CD14-positive monocyte (primary cell): ENCODE measurements at places on chromosomes 12 and 14.

- no peak for DNase-seq
Observed at GRCh38 chr14:99650189-99650588, 5.3 kb downstream of the HHIPL1 start.

GRCh38 chr12:100248886-100249285 is 18.0 kb downstream of the DEPDC4 start:
- no peak for DNase-seq

GRCh38 chr12:3200032-3200617 is 122.9 kb downstream of the TSPAN9 start:
- no peak for DNase-seq

GRCh38 chr14:66045572-66046021 is 440.6 kb upstream of the CCDC196 start:
- no peak for DNase-seq

GRCh38 chr14:72683787-72684186 is 210.1 kb downstream of the DPF3 start:
- no peak for DNase-seq

- DNase-seq: no peak
Observed at GRCh38 chr12:103114296-103115055, 157.0 kb downstream of the ASCL1 start.

GRCh38 chr12:19616781-19617180 is 177.5 kb downstream of the AEBP2 start:
- no peak for DNase-seq

GRCh38 chr12:62933602-62934238 is 1.2 kb downstream of the PPM1H start:
- peak; percentile 23 for DNase-seq

DNA sequence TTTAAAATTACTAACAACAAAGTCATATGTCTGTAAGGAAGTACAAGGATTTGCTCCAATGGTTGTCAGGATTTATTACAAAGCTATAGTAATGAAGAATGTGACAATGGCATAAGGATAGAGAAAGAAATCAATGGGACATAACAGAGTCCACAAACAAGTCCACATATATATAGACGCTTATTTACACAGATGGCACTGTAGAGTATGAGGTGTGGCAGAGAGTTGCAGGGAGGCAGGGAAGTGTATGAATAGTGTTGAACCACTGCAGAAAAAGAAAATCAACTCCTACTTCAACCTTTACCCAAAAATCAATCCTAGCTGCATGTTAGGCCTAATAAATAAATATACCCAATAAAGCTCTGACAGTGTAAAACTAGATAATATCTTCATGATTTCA is 21.3 kb downstream of the SOS2 start:
- DNase-seq: no peak

- no peak for DNase-seq
Observed at GRCh38 chr14:74314576-74314975, 11.8 kb upstream of the ABCD4 start.

DNA sequence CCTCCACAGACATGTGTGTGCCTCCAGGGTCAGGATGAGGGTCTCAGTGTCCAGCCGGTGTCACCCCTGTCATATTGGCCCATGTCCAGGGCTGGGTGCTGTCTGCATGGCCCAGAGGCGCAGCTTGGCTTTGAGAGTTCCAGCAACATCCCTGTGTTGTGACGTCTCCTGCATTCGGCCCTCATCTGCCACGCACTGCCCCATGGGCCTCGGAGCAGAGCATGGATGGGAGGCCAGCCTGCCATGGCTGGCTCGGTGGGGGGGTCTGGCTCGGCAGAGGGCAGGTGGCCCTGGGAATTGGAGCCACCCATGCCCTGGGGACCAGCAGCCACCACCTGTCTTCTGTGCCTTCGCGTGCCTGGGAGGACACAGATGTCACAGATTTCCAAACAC is 10.8 kb upstream of the TEX22 start:
- DNase-seq: no peak

GRCh38 chr14:78425330-78425729 is 255.2 kb downstream of the NRXN3 start:
- no peak for DNase-seq

DNA sequence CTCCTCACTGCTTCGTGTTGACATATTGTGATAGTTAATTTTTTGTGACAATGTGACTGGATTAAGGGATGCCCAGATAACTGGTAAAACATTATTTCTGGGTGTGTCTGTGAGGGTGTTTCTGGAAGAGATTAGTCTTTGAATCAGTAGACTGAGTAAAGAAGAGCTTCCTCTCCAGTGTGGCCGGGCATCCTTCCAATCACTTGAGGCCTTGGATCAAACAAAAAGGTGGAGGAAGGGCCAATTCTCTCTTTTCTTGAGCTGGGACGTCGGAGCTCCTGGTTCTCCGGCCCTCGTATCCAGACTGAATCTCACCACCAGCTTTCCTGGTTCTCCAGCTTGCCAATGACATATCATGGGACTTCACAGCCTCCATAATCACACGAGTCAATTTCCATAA is 240.4 kb downstream of the CHST11 start:
- DNase-seq: no peak

- DNase-seq: no peak
Observed at GRCh38 chr12:5392961-5393360, 38.9 kb upstream of the NTF3 start.

DNA sequence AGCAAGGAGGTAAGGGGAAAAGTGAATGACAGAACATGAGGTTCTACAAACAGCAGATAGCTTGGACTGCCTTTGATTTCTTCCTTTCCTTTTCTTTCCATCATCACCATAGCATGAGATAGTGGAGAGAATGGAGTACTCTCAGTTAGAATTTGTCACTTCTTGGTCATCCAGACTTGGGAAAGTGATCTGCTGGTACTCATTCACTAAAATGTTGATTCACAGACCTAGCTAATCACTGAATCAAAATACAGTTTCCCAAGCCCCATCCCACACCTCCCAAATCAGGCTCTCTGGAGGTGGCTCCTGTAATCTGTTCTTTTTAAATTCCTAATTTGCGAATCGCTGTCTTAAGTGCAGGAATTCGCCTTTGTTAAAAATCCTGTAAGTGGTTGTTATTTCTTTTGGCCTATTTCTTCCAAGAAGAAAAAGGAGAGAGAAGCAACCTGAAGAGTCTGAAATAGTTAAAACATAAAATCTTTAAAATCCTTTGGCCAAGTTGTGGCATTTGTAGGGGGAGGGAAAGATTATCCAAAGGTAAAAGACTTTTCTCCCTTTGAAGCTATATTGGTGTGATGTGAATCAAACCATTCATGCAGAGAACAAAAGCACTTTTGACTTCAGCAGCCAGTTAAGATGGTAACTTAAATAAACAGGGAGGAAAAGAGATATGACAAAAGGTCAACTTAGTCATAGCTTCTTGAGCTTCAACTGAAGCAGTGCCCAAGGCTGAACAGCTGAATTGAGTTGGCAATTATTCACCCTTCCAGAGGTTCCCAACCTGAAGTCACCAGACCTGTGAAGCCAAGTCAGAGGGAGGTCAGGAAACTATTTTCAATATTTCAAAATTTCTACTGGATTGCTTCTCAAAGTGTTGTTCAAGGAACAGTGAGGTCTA is 255.1 kb upstream of the KRR1 start:
- no peak for DNase-seq

DNA sequence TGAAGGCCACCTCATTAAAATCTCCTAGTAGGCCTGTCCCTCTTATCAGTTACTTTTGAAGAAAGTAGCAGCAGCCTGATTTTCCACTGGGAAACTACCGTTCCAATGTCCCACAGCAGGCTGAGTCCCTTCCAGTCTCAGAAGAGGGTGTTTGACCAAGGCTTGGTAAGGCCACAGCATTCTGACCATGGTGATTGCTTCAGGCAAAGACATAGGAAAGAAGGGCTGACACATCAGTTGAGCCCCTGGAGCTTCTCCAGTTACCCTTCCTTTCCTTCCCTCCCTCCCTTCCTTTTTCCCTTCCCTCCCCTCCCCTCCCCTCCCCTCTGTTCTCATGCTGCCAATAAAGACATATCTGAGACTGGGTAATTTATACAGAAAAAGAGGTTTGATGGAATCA is 234.3 kb upstream of the NOS1 start:
- DNase-seq: no peak
